ENCODE measurements at places on chromosomes 7 and 10.

DNA sequence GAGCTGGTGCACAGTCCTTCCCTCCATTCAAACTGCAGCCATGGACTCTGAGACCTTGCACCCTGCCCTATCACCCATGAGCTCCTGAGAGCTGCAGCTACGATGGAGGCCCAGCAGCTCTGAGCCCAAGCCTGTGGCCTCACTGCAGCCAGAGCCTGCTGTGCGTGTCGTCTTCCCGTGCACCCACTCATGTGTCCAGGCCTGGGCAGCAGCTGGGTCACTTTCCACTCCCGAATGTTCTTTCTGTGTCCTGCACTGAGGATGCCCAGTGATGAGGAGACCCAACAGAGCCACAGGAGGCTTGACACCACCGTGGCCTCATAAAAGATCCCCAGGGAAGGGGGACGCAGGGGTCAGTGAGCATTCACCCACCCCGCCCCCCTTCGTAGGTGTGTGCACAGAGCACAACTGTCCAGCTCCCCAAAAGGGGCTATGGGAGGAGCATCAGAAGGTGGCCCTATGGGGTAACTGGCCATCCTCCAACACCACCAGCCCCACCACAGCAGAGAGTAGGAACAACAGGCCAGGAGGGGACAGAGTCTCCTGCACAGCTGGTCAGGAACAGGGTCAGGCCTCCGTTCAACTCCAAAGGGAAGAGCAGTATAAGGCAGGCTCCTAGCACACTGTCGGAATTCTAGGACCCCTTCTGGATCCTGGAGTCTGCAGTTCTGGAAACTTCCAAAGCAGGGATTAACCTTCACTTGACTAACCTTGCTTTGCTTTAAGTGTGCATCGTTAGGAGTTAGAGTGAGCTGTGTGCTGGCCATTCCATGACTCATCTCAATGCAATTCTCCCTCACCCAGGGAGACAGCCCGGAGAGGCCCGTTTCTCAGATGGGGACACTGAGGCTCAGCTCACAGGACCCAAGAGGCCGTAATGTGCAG is 52.6 kb downstream of the RASGEF1A start:
- no peak for DNase-seq

GRCh38 chr10:6610647-6611046 is 30.6 kb upstream of the PRKCQ start:
- DNase-seq, result no peak

DNA sequence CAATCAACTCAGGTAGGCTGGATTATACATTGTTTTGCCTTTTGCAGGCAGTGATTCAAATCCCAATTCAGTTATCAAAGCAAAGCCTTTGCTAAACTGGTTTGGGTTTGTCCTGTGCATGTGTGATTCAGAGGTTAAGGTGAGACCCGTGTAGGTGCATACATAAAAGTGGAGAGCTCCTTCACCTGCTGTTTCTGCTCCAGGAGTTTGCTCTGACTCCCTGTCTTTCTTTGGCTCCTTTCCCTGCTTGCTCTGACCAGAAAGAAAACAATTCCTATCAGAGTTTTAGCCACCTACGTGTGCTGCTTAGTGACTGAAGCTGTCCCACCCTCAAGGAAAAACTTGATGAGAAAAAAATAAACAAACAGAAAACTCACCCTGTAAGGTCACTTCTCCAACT is 101.1 kb downstream of the TPST1 start:
- no peak for DNase-seq

GRCh38 chr7:127665922-127666321 is 13.9 kb downstream of the SND1 start:
- no peak for DNase-seq

DNA sequence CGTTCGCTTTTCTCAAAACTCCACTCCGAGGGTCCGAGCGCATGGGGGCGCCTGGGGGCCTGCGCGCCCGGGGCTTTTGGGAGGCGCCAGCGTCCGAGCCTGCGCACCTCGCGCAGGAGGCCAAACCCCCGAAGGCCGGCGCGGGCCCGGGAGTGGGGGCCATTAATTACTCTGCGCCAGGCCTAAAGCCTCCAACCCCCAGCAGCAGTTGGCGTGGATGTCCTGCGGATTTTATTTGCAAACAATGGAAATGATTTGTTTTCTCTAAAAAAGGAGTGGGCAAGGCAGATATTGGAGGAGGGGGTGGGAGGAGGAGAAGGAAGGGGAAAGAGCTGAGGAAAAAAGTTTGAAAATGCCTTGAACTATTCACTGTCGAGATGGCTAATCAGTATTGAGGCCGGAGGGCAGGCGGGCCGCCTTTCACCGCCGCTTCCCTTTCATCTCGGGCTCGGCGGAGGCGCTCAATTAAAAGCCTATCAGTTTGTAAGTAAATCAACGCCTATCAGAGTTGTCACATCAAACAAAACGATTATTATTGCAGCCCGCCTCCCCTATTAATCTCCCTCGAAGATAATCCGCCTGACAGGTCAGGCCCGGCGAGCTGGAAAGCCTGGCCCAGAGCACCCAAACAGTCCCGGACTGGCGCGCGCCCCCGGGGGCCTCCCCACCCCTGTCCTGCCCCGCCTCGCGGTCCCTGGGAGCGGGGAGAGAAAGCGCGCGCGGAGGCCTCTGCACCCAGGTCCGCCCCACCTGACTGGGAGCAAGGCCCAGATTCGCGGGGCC is 3.4 kb upstream of the ZNF503 start:
- DNase-seq, result no peak

DNA sequence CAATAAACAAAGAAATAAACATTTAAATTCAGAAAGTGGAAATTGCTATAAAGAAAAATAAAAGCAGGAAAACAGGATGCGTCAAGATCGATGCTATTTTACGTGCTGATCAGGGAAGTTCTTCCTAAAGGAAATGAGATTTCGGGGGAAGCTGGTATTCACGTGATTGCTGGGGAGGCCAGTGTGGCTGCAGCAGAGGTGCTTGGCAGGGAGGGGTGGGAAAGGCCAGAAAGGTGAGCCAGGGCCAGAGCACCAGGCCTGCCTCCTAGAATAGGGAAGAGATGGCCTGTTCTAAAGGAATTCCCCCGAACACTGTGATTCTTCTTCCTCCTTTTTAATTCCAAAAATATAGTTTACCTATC is 923 bp upstream of the CREB3L2 start:
- no peak for DNase-seq

DNA sequence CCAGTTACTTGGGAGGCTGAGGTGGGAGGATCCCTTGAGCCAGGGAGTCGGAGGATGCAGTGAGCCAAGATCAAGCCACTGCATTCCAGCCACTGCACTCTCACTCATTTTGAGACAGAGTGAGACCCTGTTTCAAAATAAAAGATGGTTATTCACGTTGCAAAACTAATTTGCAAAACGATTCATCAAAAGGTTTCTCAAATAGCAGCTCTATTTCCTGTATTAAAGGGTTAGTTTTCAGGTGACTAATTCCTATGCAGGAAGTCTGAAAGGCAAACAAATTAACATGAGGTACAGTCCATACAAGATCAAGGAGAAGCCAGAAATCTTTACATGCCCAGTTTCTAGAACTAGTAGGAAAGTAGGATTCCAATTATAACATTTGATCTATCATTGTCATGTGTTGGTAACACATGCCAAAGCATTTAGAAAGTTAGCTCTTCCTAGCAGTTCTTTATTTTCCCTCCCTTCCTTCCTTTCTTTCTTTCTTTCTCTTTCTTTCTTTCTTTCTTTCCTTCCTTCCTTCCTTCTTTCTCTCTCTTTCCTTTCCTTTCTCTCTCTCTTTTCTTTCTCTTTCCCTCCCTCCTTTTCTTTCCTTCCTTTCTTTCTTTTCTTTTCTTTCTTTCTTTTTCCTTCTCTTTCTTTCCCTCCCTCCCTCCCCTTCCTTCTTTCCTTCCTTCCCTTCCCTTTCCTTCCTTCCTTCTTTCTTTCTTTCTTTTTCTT is 49.3 kb downstream of the DENND2A start:
- DNase-seq, result no peak

DNA sequence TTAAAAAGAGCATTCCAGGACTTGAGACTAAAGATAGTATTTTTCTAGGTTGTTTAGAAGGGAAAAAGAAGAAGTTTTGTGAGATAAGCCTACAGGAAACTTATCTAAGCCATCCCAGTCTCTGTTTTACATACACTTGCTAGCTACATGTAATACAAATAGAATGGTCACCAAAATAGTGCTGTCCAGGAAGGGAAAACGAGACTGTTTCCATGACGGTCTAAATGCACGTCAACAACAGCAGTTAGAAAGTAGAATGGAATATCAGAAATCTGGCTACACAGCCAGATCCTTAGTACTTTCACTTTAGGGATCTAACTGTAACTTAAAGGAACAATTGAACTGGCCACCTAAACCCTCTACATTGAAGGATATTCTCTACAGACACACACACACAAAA is 117.6 kb downstream of the TSPAN12 start:
- DNase-seq, result no peak

- DNase-seq, result no peak
Measured at GRCh38 chr7:38000272-38000671, 79.8 kb downstream of the EPDR1 start.

DNA sequence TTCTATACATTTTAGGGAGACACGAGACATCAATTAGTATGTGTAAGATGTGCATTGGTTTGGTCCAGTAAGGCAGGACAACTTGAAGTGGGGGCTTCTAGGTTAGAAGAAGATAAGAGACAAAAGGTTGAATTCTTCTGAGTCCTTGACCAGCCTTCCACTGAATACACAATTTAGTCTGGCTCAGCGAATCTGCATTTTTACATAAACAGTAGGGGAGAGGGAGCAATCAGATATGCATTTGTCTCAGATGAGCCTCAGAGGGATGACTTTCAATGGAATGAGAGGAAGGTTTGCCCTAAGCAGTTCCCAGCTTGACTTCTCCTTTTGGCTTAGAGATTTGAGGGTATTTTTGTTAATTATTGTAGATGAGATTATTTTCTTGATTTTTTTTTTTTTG is 20.0 kb upstream of the C10orf90 start:
- DNase-seq, result no peak

DNA sequence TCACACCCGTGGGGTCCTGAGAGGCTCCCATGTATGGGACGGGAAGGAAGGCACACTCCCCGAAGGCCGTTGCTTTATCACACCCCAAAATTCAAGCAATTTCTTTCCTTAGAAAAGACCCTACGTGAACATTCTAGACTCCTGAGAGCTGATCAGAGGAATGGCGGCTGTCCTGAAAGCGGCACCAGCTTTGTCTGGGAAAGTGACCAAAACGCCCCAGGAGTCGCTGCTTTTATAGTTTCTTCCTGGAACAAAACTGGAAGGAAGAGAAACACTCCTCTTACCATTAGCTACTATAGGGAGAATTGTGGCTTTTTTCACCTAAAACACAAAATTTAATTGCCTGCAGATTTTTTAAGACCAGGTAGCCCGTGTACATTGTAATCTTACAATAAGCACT is 261.8 kb upstream of the RNF32 start:
- no peak for DNase-seq

DNA sequence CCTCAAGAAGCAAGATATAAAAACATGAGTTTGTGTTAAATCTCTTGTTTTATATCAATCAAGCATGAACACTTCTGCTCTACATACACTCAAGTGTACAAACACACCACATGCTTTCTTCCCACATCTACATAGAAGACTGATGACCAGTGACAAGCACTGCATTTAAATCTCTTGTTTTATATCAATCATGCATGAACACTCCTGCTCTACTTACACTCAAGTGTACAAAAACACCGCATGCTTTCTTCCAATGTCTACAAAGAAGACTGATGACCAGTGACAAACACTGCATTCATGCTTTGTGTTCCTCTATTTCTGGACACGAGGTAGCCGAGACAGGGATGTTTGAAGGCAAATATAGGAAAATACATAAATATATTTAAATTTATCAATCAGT is 642.0 kb upstream of the PFKP start:
- no peak for DNase-seq

DNA sequence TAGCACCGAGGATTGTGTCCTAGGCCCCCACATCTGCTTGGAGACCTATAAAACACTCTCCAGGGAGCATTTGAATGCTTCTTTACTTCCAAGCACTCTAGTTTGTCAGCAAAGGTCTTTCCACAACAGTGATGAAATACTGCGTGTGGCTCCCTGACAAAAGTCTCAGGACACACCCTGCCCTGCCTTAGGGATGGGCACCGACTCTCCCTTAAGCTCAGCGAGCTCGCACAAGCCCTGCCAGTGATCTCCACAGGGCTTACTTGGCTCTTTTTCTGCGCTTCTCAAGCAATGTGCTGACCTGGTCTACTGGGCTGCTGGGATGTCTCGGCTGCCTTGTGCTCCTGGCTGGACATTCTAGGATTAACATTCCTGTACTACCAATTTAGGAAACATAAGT is 84.3 kb upstream of the MPP7 start:
- no peak for DNase-seq

DNA sequence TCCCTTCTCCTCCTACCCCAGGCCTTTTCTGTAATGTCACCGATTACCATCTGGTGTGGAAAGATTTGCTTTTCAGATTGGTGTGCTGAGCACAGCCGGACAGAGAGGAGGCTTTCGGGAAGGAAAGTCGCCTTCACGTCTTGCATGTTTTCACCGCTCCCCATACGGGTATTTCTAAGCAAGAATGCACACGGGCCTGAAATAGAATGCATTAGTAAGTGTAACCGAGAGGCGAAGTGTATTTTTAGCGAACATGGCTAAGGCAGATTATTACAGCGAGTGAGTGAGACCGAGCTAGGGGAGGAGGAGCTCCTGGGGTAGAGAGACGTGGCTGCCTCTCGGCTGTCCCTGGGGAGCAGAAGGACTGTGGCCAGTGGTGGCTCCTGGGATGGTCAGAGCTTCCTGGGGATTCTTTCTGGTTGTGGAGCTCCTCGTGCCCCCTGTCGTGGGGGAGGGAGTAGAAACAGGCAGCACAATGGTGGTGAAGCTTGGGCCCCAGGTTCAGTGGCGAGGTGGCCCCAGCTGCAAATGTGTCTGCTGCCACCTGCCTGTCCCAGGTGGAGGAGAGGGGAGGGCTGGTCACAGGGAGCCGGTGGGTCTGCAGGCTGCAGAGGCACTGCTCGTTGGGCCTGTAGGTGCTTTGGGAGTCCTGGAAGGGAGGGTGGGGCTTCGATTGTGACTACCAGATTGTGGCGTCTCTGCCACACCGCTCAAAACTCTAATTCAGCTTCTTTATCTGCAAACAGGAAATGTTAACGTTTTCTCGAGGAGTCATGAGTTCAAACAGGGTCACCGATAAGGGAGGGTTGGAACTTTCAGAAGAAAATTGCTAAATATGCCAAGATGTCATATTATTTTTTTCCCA is 135.8 kb downstream of the CAMK1D start:
- DNase-seq, result no peak

GRCh38 chr10:63718006-63718405 is 196.8 kb downstream of the REEP3 start:
- DNase-seq, result no peak
